ENCODE measurements at places on chromosomes 3 and 15.
A peak's percentile ranks its signal among the peaks of the same experiment; 100 is the strongest.

DNA sequence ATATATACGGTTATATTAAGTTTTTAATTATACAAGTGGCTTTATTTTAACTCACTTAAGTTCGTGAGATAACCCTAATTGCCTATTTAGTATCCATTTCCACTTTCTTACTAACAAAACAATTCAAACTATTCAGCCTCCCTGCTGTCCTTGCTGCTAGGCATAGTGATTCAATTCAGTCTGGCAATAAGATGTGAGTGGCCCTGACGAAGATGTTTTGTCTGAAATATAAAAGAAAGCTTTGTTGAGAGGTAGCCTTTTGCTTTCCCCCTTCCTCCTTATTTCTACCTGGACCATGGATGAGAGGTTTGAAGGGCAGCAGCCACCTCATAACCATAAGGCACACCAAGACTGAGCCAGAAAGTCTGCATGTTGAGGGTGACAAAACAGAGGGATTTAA, 89.3 kb upstream of the TRIM42 start:
- DNase-seq, result no peak

DNA sequence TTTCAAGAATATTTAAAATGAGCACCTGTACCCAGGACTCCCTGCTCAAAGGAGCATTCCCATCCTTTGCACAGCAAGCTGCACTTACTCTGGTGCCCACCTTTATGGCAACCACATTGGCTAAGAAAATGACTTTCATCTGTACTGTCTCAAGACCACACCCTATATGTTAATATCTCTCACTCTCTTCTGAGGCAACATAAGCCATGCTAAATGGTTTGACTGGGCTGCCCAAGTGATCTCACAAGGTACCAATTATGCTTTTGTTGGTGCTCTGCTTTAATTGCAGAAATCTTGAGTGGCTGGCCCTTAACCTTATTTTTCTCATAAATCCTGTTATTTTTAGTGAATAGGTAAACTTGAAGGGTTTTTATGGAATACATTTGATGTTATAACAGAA, 17.7 kb downstream of the RYK start:
- no peak for DNase-seq

GRCh38 chr3:120435621-120436020, 15.2 kb downstream of the FSTL1 start:
- no peak for DNase-seq

- DNase-seq, result no peak
These were observed 85.0 kb downstream of the RAB11A start for GRCh38 chr15:65954289-65954741.

- peak; percentile 45 for DNase-seq
These were observed 93.4 kb upstream of the CTDSPL start for GRCh38 chr3:37768107-37768809.

Data from HuH-7 (cell line).